Epithelial cell of prostate (primary cell): ENCODE measurements at places on chromosomes 3 and 15.
A peak's percentile ranks its signal among the peaks of the same experiment; 100 is the strongest.

DNA sequence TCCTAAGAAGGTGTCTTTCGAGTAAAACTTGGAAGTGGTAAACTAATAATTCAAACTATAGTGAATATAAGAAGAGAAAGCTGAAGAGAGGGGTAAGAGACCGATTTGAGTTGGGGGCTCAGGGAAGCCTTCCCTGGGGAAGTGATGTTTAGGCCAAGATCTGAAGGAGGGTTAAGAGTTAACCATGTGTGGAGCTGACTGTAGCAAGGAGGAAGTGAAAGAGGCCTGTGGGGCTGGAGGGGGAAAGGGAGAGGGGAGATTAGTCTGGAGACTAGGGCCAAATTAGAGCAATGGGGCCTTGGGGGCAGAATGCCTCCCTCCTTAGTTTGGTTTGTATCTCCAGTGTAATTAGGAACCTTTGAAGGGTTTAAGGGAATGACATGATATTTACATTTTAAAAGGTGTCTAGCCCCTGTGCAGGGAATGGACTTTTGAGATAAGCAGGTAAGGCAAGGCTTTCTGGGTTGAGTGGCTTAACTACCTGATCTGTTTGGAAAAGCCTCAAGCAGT, 2.2 kb downstream of the ZNF592 start:
- DNase-seq: no peak

GRCh38 chr3:126268866-126269265, 88.3 kb downstream of the KLF15 start:
- DNase-seq: no peak

DNA sequence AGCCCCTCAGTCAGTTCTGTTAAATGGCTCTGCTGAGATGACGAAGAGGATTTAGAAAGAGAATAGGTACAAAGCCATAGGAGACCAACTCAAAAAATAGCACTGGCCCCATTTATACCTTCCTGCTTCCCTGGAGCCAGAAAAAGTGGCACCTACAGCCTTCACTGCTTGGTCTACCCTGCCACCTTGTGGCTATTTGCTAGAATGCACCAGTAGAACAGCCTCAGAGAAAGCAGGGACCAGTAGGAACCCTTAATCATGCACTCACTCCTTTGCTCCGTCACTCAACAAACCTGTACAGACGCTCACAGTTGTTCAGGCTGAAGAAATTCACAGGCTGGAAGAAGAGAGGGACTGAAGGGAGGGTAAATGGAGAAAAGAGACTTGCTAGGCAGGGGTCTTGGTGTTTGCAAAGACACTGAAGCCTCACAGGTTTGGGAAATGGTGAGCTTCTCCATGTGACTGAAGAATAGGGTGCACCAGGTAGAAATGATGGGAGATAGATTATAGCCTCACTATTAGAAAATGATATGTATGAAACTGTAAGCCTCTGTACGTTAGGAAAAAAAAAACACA, 12.1 kb upstream of the RTP2 start:
- peak; percentile 24 for DNase-seq

- DNase-seq: no peak
Measured at GRCh38 chr3:1969281-1969680, 129.4 kb upstream of the CNTN4 start.

DNA sequence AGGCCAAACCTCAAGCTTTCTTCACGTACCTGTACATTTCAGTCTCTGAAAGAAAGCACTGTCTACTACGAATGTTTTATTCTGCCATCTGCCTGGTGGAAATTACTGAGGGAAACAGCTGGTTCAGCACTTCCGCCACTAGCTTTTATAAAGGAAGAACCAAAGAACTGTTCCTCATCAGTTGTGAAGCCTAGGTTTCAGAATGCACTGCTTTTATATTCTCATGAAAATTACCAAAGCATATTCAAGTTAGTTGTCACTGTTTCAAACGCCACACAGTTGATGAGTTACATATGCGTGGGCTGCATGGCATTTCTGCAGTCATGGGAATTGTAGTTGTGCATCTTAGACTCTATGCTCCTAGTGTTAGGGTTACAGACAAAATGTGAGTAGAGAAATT, 21.5 kb upstream of the ZBTB38 start:
- DNase-seq: no peak

DNA sequence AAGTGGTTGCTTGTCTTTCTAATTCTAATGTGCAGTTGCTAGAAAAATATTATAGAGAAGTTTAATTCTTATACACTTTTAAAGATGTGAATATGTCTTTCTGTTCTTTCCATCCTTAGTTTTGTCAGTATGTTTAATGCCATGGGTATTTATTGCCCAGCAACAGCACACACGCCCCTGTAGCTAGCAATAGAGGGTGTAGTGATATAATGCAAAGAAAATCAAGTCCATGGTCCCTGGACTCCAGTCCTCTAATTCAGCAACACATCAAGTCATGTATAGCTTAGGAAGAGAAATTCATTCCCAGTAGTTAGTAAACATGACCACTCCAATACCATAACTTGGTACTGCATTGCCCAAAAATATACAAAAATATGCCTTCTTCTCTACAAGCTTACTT, 292.4 kb upstream of the NR2F2 start:
- DNase-seq: no peak

DNA sequence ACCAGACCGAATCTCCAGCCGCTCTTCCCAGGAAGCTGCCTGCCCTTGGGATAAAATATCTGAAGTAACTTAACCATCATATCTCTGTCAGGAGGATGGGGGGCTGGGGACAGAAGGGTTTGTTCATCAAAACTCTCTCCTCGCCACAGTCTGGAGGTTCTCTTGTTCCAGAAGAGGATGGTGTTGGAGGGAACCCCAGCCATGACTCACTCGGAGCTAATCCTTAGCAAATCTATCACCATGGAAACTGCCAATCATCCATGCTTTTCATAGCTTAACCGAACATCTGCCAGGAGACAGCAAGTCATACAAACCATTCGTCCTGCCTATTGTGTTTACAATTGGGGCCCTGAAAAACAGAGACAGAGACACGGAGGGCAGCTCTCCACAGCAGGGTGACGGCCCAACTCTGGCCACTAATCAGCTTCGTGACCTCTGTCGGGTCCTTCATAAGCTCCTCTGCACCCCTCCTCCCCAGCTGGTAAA, 73.8 kb upstream of the HEG1 start:
- DNase-seq: peak; percentile 88

DNA sequence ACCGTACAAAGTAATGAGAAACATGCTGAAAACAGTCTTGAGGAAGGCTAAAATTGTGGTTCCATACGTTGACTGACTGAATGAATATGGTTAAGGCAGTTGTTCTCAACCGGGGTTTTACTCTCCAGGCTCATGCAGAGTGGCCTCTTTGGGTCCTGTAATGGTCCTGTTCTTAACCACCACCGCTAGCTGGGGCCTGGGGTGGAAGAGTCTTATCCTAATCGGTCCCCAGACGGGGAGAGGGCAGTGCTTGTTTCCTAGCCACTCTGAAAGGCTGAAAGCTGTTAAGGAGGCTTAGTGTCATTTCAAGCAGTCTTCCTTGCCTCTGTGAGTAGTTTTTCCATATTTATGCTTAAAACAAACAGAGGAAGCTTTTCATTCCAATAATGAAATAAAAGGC, 32.0 kb downstream of the SELENOT start:
- DNase-seq: no peak

DNA sequence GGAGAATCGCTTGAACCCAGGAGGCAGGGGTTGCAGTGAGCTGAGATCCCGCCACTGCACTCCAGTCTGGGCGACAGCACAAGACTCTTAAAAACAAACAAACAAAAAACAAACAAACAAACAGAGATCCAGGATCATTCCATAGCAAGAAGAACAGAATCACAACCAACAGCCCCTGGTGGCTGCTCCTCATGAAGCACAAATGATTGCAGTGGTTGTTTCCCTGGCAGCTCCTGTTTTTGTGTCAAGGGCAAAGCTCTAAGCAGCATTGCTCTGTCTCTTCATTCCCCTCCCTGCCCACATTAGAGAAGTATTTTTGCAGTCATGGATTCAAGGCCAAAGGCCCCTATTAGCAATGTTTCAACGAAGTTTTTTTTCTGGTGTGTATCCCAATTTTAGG, 25.8 kb upstream of the BLM start:
- DNase-seq: no peak

- DNase-seq: no peak
Measured at GRCh38 chr3:131976448-131976847, 58.4 kb downstream of the CPNE4 start.

GRCh38 chr15:70956201-70956995, 63.8 kb downstream of the LRRC49 start:
- DNase-seq: no peak

GRCh38 chr3:159858650-159859049, 130.0 kb upstream of the IL12A start:
- no peak for DNase-seq

DNA sequence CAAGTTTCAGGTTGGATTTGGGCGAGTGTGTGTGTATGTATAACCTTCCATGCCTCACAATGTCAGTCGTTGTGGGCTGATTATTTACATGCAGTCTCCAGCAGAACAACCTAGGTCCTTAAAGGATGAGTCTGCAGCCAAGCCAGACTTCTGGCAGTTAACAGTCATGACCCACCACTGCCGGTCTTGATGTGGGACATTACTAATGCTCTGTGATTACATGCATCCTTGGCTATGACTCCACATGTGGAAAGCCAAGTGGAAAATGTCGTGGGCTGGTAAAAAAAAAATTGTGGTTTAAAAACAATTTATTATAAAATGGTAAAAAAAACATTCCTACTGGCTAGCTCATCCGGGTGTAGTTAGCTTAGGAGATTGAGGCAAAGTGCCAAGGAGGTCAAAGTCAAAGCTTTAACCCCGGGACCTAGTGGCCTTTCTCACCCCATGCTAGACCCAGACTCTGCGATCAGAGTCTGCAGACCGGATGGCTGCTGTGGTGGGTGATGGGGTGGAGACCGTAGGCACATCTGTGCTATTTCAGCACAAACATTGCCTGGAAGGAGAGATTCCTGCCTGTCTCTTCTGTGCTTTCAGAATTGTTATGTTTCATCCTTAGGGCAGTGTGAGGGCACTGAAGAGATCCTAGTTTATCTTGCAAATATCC, 6.8 kb downstream of the RARRES1 start:
- DNase-seq: peak; percentile 66

DNA sequence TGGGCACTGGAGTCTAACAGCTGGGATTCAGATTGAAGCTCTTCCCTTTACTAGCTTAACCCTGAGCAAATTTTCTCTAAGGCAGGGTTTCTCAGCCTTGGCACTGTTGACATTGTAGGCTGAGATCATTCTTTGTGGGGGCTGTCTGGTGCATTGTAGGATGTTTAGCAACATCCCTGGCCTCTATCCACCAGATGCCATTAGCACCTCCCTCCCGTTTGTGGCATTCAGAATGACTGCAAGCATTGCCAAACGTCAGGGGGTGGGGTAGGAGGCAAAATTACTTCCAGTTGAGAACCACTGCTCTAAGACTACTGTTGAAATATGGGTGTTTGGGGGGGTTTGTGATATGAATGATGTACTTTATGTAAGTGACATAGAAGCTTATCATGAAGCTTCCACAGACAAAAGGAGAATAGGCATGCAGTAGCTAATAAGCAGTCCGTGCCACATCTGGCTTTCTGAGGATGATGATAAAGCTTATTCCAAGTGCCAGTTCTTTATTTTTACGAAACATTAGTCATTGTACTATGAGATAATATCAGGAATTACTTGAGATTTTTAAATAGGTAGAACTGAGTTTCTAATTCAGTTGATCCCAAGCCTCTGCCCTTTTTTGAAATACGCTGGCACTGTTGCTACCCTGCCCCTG, 39.3 kb downstream of the NKIRAS1 start:
- DNase-seq: peak; percentile 22

GRCh38 chr3:65728138-65728537, 310.6 kb downstream of the MAGI1 start:
- no peak for DNase-seq

DNA sequence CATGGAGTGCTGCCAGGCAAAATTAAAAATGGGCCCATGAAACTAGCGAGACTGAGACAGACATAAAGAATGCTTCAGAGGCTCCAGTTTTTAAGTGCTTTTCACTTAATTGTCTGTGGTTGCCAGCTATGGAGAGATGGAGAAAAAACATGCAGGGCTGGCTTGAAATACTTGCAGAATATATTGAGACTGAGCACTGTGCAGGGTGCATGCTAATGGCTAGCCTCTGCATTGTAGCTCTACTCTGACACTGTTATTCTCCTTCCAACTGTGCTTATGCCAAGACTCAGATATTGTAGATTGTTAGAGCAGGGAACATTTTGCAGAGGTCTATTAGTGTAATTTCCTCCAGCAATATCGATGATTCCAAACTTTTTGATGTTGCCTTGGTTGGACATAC, 735.0 kb downstream of the PDCD6IP start:
- DNase-seq: no peak
